ENCODE measurements at places on chromosomes 12 and 14.

- no peak for DNase-seq
These were observed 57.0 kb upstream of the NPFF start for GRCh38 chr12:53564278-53564677.

DNA sequence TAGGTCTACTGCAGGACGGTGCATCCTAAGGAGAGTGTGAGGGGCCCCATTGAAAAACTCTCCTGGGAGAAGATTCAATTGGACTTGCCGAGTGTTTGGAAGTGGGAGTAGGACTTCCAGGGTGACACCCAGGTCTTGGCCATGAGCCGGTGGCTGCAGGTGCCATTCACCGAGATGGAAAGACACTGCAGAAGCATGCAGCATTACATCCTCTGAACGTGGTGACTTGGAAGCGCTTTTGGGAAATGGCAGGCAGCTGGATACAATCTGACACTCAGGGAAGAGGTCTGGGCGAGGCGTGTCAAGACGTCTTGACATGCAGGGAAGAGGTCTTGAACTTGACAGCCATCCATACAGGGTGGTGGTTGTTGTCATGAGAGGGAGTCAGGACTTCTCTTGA, 126.9 kb downstream of the PAPOLA start:
- DNase-seq, result no peak

GRCh38 chr14:104436741-104437701, 142.5 kb upstream of the C14orf180 start:
- DNase-seq, result no peak

DNA sequence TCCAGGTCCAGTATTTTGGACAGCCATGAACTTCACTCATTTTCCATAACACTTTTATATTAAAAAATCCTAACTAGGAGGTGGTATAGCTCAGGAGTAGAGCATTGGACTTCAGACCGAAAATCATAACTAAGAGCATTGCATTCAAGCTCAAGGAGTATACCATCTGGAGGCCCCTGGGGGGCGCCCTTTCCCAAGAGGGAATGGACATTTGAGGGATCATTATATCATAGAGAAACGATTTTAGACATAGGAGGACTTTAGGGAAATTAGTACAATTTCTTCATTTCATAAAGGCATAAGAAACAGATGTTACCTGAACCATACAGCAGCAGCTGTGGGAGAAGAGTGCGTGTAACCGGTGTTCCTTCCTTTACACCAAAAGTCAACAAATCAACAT, 5.2 kb upstream of the ATG14 start:
- peak; percentile 8 for DNase-seq

DNA sequence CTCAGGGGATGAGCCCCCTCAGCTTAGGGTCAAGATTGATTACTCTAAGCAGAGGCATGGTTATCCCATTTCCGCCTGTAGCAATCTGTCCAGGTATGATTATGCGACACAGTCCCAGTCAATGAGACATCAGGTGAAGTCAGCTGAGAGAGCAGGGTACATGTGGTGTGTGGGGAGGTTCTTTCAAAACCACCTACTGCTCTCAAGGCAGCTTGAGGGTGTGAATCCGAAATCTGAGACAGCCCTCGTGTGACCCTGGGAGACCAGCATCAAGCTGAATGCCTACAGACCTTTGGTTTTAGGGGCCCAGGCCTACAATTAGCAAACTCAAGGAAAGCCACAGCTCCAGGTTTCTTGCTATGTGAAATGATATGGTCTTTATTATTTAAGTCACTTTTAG, 275.7 kb downstream of the ITPR2 start:
- DNase-seq, result no peak

DNA sequence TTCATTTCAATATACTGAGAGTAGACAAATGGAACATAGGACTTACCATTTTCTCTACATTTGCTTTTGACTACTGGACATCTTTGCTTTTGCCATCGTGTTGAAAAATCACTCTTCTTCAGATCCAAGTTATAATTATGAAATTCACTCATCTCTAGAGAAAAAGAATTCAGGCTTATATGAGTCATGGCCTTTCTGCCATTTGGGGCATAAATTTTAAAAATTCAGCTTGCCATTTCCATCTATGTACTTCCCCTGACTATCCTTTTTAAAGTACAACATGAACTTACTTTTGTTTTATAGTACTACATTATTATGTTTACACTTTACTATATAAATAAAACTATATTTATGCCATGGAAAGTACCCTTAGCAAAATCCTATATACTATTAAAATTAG, 3.0 kb downstream of the KLRK1 start:
- DNase-seq, result no peak

DNA sequence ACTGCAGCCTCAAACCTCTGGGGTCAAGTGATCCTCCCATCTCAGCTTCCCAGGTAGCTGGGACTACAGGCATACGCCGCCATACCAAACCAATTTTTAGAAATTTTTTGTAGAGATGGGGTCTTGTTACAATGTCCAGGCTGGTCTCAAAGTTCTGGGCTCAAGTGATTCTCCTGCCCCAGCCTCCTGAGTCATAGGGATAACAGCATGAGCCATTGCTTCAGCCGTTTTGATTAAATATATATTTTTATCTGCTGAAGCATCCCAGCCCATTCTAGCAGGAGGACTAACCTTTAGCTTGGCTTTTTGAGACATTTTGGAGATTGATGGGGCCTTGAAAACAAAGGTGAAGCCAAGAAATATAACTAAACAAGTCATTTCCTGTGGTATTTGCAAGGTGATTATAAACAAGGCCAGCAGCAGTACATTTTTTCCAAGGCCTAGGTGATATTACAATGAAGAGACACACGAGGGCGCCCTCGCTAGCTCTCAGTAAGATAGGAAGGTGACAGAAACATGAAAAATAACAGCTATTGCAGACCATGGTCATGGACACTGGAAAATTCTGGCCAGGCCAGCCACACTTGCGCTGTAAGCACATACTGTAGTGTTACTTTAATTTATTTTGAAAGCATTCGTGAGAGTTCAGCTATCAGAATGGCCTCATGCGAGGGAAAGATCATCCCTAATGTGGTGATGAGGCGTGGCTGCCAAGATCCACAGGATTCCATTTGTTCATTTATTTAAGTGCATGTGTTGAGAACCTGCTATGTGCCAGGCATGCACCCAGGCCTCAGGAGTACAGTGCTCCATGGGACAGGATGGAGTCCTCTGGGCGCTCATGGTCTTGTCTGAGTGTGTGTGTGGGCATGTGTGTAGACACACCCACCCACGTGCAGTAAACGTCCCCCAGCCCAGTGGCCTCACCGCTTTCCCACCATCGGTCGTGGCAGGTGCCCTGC, 63.5 kb downstream of the DGLUCY start:
- peak; percentile 81 for DNase-seq

GRCh38 chr12:80419644-80420043, 24.4 kb upstream of the PTPRQ start:
- no peak for DNase-seq

- DNase-seq, result no peak
These were observed 182.1 kb downstream of the CAPZA3 start for GRCh38 chr12:18919871-18920511.

DNA sequence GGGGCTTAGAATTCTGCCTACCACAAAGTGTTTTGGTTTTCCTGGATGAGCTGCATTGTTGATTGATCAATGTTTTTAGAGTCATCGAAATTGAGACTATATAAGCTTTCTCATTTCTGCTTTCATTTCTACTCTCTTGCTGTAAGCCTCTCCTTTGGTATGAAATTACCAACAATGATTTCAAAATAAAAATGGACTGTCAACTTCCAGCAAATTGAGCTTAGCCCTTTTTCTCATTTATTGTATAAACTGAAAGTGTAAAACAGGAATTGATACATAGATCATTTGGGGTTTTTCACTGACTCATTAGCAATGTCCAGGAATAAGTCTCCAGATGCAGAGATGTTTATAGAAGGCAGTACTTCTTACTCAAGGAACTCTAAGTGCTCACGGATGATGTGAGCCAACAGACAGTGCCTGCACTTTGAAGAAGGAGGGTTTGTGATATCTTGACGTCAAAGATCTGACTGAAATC, 20.0 kb upstream of the PCNX1 start:
- DNase-seq, result no peak

DNA sequence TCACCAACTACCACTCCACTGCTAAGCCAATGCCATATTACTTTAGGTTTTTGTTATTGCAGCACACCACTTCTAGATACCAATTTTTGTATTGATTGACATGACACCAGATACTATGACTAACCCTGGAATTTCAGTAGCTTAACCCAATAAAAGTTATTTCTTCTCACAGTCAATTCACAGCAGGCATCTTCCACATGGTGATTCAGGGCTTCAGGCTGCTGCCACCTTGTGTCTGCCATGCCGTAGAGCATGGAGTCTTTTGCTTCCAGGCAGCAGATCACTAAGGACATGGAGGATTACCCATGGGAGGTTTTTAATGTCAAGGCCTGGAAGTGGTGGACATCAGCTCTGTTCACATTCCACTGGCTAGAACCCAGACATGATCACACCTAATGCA, 56.4 kb upstream of the LTA4H start:
- DNase-seq, result no peak

- no peak for DNase-seq
These were observed 23.0 kb downstream of the AICDA start for GRCh38 chr12:8589679-8590078.

GRCh38 chr12:58026426-58026825, 85.1 kb downstream of the ATP23 start:
- no peak for DNase-seq

DNA sequence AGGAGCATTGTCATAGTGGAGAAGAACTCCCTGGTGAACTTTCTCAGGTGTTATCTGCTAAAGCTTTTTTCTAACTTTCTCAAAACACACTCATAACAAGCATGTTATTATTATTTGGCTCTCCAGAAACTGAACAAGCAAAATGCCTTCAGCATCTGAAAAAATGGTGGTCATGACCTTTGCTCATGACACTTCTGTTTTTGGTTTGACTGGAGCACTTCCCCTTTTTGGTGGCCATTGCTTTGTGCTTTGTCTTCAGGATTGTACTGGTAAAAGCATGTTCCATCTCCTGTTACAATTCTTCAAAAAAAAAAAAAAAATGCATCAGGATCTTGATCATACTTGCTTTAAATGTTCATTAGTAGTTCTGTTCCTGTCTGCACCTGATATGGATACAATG, 1241.6 kb upstream of the USP15 start:
- no peak for DNase-seq

DNA sequence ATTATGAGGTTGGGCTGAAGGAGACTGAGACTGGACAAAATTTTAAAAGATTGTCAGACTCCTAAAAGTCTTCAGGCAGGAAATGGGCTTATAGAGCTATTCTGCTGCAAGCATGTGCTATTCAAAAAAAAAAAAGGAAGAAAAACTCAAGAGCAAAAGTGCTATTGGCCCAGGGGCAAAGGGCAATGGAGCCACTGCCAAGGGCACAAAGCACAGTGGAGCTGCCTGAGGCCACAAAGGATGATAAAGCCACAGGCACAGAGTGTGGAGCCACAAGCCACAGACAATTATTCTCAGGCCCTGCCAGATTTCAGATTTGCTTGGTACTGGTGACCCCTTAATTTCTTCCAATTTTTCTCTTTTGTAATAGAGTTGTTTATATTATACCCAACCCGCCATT, 29.6 kb upstream of the GRIN2B start:
- no peak for DNase-seq

DNA sequence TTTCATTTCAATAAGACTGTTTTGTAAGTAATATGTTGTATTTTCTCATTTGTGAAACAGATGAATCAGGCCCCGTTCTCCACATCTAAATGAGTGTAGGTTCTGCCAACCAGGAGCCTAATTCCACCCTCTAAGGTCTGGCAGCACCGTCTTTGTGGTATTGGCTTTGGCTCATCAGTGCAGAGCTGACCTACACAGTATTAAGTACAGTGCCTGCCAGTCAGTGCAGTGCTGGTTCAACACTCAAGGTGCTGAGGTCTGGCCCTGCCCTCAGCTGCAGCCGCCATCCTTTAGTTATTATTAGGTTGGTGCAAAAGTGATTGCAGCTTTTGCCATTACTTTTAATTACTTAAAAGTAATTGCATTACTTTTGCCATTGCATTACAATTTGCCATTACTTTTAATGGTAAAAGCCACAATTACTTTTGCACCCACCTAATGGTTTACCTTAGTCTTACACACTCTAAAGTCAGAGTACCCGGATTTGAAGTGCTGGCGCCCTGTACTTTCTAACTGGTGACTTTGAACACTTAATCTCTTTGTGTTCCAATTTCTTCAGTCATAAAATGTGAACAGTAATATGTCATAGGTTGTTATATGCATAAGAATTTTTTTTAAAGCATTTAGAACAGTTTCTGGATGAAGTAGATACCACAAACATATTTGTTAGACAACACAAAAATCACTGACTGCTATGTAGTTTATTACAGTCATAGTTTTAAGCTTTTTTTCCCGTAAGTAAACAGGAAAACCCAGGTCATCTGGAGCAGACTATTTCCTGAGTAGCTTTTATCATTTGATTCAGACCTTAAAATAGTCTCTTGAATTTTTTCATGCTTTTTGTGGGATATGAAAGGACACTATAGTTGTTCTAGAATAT, 99.5 kb downstream of the SYNE2 start:
- no peak for DNase-seq

GRCh38 chr12:95622879-95623278, 71.6 kb upstream of the USP44 start:
- DNase-seq, result no peak

- DNase-seq, result no peak
These were observed 5.7 kb downstream of the LHX5 start for GRCh38 chr12:113465808-113466453.

- DNase-seq, result no peak
These were observed 19.4 kb downstream of the PPP1R36 start for GRCh38 chr14:64569138-64569631.

DNA sequence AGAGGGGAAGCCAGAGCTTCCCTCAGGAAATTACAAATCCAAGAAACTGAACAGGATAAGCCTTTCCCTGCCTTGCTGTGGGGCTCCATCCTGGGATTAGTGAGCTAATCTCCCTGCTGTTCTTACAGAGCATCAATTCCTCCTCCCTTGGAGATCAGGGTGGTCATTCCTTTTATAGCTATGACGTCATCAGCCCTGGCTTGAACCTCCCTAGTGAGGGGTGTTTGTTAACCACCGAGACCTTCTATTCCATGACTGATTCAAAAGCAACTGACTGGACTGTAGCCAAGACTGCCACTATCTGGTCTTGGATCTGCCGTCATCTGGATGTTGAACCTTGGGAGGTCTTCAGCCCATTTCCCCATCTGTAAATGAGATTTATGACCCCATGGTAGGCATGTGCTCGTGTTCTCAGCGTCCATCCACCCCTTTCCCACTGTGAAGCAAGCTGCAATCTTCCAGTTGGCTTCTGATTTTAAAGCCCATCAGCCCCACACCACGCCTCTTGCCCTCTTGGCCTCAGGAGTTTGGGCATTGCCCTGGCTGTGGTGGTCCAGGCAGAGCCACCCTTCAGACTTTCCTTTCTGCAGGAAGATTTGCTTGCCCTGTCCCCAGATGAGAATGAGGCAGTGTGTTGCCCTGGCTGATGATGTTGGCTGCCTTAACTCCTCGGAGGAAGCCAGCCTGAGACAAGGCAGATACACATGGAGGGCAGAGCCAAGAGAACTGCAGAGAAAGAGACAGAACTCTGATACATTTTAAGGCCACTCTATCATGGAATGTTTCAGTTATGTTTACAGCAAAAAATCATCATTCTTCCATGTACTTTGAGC, 59.6 kb upstream of the ACTN1 start:
- DNase-seq, result no peak

DNA sequence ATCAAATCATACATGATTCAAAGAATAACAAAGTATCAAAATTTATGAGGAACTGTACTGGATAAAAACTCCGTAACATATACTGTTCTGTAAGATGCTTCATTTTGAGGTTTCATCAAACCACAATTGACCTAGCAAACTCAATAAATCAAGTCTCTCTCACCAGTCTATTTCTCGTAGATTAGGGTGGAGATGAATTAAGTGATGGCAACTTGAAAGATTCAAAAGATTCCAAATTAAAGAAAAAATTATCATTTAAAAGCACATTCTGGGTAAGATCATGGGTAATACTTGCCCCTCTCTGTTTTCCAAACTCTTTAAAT, 74.4 kb downstream of the PAPLN start:
- DNase-seq, result no peak

Measured in CD4-positive, alpha-beta T cell treated with Interleukin-12 subunit alpha and Interleukin-12 subunit beta, for 1 hour (primary cell).